Left ventricle myocardium superior (tissue), 1 donor: ENCODE measurements at places on chromosomes 11 and 22. TPM values are rescaled to one million over a fixed set of nuclear protein-coding genes. Genes with fewer than 3 reads are reported as not detected.

The UVRAG gene
- 14.9 TPM for total RNA-seq

DNA sequence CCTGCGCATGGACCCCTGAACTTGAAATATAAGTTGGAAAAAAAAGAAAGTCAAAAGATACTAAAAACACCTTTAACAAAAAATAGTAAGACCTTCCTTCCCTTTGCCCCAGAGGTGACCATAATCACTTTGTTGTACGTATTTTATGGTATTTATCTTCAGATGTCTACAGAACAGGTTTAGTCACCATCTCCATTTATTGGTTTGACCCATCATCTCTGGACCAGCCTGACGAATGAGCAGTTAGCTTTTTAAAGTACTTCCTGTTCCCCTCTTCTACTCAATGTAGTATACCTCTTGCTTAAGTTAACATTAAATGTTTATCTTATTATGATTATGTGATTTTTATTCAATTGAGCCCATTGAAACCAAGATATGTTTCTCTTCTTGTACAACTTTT lies 64.7 kb upstream of the CREB3L1 start:
- DNase-seq: no peak

GRCh38 chr11:115670538-115671205 lies 166.5 kb upstream of the CADM1 start:
- DNase-seq: peak; percentile 43

DNA sequence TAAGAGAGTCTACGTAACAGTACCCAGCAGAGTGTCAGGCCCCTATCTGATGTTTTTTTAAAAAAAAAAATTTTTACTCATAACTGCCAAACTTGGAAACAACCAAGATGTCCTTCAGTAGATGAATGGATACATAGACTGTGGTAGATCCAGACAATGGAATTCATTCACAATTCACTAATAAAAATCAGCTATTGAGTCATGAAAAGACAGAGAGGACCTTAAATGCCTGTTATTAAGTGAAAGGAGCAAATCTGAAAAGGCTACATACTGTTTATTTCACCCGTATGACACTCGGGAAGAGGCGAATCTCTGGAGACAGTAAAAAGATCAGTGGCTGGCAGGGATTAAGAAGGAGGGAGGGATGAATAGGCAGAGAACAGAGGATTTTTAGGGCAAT lies 541.4 kb upstream of the TENM4 start:
- DNase-seq: no peak

The MACROD1 gene
- total RNA-seq: 139 TPM

- no peak for DNase-seq
Observed at GRCh38 chr11:69087133-69087524, 38.4 kb downstream of the TPCN2 start.

DNA sequence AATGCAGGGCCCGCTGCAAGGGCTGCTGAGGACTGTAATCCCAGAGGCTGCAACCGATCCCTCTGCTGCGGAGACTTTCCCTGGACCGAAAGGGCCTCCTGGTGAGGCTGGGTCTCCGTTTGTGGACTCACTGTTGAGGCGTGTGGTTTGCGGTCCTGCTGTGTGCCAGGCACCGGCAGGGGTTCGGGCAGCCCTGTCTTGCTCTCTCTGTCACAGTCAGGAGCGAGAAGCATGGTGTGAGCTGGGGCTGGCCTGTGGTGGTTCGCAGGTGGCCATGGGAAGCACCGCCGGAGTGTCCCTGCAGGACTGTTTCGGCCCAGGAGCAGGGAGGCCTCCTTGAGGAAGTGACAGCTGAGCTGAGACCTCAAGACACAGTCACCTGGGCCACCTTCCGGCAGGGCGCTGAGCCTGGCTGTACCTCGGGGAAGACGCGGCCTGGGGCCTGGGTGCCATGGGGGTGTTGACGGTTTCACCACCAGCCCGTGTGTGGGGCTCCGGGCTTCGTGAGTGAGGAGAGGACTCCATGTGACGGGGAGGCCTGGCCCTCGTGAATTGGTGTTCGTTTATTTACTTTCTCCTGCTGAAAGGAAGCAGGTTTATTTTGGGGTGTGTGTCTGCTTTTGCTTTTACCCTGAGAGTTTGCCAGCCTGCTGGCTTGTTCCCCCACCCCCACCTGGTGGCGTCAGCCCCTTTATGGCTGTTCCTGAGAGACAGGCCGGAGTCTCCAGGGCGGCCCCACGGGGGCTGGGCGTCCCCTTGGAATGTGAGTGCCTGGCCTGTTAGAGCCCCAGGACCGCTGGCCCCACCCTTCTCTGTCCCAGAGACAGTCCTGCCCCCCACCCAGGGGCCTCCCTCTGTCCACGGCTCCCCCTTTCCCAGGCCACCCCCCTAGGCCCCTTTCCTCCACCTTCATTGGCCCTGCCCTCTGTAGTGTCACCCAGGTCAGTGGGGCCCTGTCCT lies 122.5 kb downstream of the KCNQ1OT1 start:
- peak; percentile 22 for DNase-seq

The TXNRD2 gene
- 42.4 TPM for total RNA-seq

- DNase-seq: peak; percentile 77
Observed at GRCh38 chr22:27105142-27106025, 448.0 kb downstream of the MIAT start.

DNA sequence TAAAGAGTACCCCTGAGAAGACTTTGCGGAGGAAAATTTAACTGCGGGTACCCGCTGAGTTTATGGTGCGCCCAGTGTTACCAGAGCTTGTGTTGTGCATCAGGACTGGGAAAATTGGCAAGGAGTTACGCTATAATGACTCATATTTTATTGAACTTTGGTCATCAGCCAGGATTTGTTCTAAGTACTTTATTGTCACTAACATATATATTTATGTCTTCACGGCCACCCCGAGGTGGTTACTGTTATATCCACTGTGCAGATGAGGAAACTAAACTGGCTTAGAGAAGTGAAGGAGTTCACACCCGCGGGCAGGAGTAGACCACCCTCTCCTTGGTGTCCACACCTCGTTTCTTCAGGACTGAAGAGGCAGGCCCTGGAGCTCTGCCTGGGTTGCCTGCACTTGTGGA lies 667 bp downstream of the ACCS start:
- DNase-seq: no peak

DNA sequence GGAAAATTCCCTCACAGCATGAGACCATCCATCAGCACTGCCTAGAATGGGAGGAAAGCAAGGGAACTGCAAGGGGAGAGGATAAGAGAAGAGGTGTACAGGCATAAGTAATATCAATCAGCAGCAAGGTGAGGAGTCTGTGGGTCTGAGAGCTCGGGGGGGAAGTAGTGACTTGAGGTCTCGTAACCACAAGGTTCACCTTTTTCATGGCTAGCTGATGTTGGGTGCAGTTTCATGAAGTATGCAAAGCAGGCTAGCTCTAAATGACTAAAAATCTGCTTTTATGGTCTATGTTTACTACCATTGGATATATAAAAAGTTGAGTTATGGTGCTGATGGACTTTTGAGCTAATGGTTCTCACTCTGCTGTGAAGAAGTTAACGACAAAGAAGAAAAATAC lies 35.8 kb downstream of the OR4C6 start:
- no peak for DNase-seq

The PHF21B gene
- 0.35 TPM for total RNA-seq

GRCh38 chr22:20671409-20672081 lies 102.4 kb upstream of the SERPIND1 start:
- no peak for DNase-seq

The APOL3 gene
- 29.5 TPM for total RNA-seq

The RASSF10 gene
- 0.42 TPM for total RNA-seq

The HOATZ gene
- total RNA-seq: not detected

DNA sequence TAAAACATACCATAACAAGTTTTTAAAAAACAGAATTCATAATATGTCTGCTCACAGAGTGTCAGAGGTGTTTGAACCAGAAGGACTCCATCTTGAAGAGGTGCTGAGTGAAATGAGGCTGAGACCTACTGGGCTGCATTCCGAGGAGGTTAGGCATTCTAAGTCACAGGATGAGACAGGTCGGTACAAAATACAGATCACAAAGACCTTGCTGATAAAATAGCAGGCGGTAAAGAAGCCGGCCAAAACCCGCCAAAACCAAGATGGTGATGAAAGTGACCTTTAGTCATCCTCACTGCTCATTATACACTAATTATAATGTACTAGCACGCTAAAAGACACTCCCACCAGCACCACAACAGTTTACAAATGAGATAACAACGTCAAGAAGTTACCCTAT lies 116.4 kb downstream of the ARHGAP32 start:
- DNase-seq: no peak

DNA sequence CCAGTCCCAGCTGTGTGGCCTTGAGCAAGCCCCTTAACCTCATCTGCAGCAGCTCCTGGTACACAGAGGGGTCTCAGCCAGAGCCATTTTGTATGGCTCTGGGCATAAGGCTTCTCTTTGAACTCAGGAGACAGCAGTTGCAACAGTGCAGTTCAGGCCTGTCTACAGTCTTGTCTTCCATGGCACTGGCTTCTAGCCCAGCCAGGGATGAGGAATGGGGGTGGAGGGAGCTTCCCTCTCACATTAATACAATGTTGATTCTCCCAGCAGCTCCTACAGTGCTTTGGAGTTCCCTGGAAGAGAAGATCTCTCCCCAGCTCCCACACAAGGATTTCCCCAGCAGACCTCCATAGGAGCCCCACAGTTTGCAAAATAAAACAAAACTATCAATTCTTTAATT lies 350.2 kb downstream of the BUD13 start:
- no peak for DNase-seq

DNA sequence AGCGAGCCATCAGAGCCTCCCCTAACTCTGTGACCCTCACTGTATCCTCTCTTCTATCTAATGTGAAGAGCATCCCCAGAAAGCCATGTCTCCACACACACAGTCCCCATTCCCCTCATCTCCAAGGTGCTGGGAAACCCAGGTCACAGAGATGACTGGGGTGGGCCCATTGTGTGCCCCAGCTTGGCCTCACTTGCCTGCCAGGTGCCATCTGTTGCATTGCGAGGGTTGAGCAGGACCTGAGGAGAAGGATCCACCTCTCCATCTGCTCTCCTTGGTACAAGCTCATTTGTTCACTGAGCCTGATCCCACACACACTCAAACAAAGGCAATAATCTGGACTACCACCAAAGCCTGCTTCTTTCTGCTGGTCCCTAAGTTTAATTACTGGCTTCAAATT lies 118.8 kb downstream of the SPATA19 start:
- no peak for DNase-seq

GRCh38 chr11:117828611-117829368 lies 4.2 kb upstream of the FXYD2 start:
- DNase-seq: peak; percentile 75

The MMP1 gene
- total RNA-seq: not detected

DNA sequence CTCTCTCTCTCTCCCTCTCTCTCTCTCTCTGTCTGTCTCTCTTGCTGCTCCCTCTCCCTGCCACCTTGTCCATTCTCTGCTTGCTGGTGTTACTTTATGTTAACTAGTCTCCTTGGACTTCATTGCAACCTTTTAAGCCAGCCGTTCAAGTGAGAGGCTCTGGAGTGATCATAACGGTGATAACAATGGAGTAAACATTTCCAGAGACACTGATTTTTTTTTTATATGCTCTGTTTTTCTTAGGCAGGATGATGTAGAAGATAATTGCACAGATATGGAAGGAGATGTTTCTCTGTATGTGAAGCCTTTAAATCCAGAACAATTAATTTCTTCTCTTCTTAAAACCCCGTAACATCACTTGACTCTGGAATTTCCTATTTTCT lies 287.7 kb downstream of the TMEM135 start:
- no peak for DNase-seq

DNA sequence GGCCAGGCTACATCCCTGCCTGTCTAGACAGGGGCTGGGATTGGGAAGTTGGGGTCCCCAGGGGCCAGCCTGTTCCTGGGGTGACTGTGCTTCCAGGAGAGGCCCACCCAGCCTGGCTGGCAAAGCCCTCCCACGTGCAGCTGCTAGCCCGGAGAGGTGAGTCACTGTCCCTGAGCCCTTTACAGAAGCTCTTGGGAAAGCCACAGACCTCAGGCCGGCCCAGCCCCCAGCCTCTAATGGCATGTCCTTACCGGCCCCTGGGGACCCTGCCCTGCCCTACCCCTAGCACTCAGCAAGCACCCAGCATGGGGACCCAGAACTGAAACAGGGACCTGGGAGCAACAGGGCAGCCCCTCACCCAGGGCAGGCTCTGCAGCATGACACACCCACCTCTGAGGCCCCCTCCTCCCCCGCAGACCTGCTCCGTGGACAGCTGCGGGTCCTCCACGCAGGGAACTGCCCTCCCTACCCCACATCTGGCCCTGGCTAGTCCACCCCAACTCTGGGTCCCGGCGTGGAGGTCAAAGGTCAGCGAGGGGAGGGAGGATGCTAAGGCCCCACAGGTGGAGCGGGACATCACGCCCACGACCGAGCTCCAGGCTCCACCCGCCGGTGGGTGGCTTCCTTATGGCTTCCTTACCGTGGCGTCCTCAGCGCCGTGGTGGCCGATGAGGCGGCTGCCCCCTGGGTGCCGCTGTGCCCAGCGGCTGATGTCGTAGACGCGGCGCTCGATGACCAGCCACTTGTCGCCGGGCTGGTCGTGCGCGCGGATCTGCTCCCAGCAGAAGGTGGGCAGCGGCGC lies 615 bp downstream of the FADS3 start:
- DNase-seq: peak; percentile 66

DNA sequence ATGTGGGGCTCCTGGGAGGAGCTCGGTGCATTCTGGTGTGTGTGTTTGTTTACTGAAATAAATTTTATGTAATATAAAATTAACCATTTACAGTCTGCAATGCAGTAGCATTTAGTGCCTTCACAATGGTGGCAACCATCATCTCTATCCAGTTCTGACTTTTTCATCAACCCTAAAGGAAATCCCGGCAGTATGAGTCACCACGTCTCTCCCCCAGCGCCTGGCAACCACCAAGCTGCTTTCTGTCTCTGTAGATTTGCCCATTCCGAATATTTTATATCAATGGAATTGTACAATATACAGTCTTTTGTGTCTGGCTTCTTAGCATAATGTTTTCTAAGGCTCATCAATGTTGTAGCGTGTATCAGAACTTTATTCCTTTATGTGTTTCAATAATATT lies 300.5 kb downstream of the MIAT start:
- no peak for DNase-seq

The C11orf42 gene
- not detected for total RNA-seq

DNA sequence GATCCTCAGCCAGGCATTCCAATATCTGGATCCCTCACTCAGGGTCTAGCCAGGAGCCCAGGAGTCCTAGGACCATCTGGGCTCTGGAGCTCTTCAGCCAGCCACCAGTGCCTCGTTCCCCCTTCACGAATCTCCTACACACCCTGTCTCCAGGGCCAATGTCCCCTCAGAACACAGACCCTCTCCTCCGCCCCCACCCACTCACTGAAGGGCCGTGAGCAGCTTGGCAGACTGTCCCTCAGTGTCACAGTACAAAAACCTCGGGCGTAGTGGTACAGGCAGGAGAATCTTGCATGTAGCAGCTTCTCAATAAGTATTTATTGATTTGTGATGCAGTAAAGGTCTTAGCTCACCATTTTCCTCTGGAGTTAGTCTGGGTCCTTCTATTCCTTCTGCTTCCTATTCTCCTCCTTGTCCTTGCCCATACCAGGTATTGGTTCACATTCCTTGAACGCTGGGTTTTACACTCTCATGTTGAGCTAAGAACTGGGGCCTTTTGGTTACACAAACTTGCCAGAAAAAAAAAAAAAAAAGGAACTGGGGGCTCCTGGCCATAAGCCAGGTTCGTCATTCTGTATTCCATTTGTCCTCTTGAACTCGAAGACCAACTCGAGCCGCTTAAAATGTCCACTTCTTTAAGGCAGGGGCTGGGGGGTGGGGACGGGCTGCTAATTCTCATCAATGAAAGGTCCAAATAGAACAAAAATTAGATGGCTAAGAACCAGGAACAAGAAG lies 2.3 kb downstream of the CXCR5 start:
- DNase-seq: no peak
